Progenitor cell of endocrine pancreas (in vitro differentiated cells): ENCODE measurements at places on chromosomes 16 and 17. TPM values are rescaled to one million over a fixed set of nuclear protein-coding genes. Genes with fewer than 3 reads are reported as not detected.

DNA sequence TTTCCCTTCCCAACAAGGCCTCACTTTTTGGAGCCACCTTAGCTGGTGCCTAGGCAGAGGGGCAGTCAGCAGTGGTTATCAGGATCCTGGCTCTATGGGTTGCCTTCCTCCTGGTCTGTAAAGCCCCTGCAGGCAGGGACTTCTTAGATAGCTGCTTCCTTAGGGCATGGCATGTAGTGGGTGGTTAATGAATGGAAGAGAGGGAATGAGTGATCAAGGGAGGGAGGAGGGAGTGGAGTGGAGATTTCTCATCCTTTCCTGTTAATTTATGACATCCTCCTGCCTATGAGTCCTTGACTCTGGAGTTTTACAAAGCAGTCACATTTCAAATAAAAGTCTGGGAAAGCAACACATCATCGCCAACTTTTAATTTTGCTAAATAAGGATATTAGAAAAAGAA lies 40.7 kb downstream of the SNX20 start:
- no peaks in the 10 kb centered on the region for H3K36me3 ChIP-seq
- no peak overlapping the region for H3K27ac ChIP-seq
- no peak overlapping the region for H3K4me3 ChIP-seq
- H3K27me3 ChIP-seq = peaks cover 8% of the 10 kb centered on the region
- no peak for DNase-seq

DNA sequence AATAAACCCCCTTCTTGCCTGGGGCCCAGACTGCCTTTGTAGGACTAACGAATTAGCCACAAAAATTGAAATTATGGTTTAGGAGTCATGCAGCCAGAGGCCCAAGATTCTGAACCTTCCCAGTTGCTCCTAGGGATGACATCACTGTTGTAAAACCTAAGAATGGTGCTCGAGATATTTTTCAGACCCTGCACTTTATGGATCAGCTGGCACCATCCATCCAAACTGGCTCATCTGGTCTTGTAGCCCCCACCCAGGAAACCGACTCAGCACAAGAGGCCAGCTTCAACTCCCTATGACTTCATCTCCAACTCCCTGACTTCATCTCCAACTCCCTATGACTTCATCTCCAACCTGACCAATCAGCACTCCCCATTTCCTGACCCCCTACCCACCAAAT lies 10.9 kb upstream of the EVPL start:
- H3K4me1 ChIP-seq = no peaks in the 10 kb centered on the region
- H3K36me3 ChIP-seq = peaks cover 17% of the 10 kb centered on the region
- H3K27me3 ChIP-seq = no peaks in the 10 kb centered on the region
- no peak overlapping the region for H3K27ac ChIP-seq

GRCh38 chr16:81707411-81708265 lies 71.5 kb upstream of the PLCG2 start:
- no peak overlapping the region for H3K4me3 ChIP-seq
- peaks cover 14% of the 10 kb centered on the region for H3K36me3 ChIP-seq
- DNase-seq = no peak
- H3K4me1 ChIP-seq = no peaks in the 10 kb centered on the region
- no peaks in the 10 kb centered on the region for H3K27me3 ChIP-seq
- no peak overlapping the region for H3K27ac ChIP-seq

The ASIC2 gene
- total RNA-seq = 0.29 and 1.2 TPM in 2 replicates

The CDH1 gene
- total RNA-seq = 545 and 586 TPM in 2 replicates

The TCAP gene
- 1.8 and 2.7 TPM in 2 replicates for total RNA-seq
